ENCODE measurements at places on chromosomes 6 and 20.
A peak's percentile ranks its signal among the peaks of the same experiment; 100 is the strongest.

DNA sequence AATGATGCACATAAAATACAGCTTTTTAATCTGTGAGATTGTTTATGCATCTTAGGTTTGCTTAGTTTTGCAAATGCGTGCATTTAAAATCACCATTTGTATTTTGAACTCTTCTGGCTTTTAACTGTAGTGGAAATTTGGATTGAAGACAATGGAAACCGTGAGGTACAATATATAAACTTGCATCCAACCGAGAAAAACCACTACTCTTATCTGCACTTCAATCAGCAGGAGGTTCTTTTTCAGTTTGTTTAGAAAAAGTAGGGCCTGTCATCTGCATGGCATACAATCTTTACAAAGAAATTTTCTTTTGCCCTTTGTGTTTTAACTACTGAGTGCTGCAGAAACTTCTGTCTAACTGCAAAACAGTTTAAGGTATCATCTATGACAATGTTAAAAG, 132.8 kb downstream of the LAMA2 start:
- DNase-seq = no peak

DNA sequence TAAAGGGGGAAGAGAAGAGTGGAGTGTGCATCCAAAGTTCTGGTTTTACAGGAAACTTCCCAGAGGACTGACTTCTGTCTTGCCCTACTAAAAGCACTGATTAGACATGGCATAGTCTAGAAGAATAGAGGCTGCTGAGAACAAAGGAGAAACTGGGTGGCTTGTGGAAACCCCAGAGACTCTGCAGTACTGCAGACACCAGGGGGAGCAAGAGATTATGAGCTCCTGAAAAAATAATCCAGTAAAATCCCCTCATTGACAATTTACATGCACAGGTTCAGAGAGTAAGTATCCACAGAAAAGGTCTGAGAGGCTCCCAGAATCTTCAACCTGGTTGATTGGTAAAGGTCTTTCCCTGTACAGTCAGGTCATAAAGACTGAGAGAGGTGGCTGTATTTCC, 48.7 kb upstream of the CLVS2 start:
- DNase-seq = no peak

DNA sequence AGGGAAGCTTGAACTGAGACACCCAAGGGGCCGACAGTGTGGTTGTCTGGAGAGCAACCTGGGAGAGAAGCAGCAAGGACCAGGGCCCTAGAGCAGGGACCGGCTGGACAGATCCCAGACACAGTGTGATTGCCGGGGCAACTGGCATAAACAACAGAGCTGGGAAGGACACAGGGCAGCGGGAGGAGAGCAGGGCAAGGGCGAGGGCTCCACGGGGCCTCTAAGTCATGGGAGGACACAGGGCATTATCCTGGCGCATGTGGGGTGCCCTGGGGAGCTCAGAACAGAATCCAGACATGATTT, 31.1 kb upstream of the CCR6 start:
- DNase-seq = no peak

DNA sequence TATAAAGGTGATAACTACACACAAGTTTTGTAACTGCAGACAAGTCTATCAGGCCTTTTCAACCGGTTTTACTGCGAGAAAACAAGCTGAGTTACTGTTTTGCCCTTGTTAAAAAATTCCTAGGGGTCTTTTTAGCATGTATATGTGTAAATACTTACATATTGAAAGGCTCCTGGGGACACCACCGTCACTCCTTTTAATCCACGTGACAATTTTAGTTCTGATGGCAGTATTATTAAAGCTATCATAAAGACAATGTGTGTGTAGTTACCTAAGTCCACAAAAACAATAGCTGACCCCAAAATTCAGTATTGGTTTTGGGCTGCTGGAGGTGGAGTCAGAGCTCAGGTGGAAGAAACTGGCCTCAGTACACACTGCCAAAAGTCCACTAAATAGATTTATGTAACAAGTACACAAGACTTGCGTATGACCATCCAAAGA, 41.3 kb upstream of the HFE start:
- no peak for DNase-seq

DNA sequence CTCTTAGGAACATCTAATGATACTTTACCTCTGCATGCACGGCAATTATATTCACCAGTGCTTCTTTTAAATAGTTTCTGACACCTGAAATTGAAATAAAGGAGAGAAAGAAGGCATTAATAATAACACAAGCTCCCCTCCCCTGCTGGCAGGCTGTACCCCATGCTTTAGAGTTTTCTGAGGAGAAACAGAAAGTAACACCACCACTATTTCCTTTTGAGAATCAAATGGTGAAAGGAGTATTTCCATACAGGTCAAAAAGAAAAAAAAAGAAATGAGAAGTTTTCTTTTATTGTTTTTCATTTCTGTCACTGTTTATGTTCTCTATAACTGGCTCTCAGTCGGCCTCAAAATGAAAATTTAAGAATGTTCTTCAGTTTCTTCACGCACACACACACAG, 108.1 kb downstream of the IRF4 start:
- no peak for DNase-seq

DNA sequence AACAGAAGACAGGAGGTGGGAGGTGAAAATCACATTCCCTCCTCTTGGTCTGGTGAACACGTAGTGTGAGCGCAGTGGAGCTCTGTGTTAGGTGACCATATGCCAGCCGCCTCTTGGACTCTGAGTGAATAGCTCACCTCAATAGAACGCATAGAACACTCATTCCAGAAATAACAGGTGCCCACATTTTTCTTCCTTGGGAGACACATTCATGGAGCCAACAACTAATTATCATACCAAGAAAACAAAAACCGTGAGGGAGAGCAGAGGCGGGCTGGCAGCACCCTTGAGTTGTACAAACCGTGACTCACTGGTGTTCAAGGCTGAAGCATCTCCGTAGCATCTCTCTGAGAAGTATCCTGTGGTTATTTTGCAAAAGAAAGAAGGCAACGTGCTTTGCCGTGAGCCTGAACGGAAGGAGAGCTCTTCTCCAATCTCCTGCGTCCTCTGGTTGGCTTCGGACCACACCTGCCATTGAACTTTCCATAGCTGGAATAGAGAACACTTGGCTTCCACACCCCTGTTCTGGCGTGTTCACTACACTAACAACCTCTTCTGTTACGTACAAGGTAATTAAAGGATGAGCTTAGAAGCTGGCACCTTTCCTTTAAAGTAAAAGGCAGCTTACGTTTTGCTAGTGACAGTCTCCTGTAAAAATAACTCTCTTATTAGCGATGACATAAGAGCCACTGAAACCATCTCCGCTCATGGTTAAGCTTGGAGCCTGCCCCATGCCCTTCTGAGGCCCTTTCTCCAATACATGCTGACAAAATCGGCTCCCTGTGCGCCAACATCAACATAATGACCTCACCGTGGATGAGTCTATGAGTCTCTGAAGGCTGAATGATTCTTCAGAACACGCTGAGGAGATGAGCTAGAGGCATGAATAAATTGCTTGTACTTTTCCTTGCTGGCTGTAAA, 30.2 kb upstream of the SGK1 start:
- DNase-seq = peak; percentile 75

GRCh38 chr20:32362901-32363364, 4.8 kb downstream of the ASXL1 start:
- DNase-seq = no peak

- DNase-seq = no peak
Observed at GRCh38 chr6:45784250-45784649, 231.4 kb downstream of the CLIC5 start.

- no peak for DNase-seq
Observed at GRCh38 chr6:4661391-4661790, 114.8 kb upstream of the CDYL start.

DNA sequence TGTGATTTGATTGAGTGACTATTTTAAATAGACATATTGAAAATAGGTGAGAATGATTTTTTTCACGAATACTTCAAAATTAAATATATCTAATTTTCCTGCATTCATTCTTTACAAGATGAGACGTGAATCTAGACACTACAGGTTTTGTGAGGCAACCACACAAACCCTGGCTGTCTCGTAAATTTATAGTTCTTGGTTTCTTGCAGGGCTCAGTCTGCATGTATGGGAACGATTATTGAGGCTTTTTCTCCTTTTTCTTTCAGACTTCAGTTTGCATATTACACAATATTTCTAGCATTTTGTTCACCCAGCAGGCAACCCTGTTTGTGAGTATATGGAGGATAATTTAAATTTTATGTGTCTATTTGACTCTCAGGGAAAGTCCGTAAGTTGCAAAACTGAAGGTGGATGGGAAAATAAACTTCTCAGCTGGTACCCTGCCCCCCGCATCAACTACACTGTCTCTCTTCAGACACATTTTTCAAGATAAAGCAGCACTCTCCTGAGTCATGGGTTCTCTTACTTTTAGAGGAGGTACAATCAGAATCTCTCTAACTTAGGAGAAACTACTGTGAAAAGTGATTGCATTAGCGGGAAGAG, 1349.3 kb downstream of the GRIK2 start:
- DNase-seq = no peak

DNA sequence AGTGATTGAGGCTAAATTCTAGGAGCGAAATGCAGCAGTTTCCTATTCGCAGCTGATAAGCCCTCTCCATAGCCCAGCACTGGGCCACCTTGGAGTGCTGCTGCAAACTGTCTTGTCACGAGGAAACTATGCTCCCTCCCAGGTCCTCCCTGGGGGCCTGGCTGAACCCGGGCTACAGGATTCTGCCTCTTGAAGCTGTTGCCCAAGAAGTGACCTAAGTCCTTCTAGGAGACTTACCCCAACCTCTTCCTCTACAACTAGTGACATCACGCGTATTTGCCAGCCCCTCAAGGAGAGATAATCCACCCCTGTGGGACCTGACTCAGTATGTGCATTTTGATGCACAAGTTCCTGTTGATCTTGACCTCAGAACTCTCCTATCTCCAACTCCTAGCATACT, 26.5 kb upstream of the ZFAND3 start:
- no peak for DNase-seq

- peak; percentile 12 for DNase-seq
Observed at GRCh38 chr6:132289756-132290155, 111.5 kb downstream of the MOXD1 start.

GRCh38 chr6:125375821-125376220, 74.1 kb upstream of the HDDC2 start:
- DNase-seq = no peak

DNA sequence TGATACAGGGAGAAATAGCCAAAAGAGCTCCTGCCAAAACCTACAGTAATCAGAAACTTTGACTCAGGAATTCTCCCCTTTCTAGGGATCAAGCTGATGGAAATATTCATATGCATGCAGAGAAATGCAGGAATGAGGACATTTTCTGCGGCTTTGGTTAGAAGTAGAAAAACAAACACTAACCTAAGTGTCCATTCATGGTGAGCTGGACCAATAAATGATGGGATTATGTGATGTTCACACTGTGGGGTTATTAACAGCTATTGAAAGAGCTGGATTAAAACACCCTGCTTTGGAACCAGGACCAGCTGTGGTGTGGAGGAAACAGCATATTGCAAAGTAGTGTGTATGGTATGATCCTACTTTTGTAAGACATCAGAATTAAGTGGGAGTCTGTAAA, 143.1 kb downstream of the SYCP2 start:
- DNase-seq = no peak

DNA sequence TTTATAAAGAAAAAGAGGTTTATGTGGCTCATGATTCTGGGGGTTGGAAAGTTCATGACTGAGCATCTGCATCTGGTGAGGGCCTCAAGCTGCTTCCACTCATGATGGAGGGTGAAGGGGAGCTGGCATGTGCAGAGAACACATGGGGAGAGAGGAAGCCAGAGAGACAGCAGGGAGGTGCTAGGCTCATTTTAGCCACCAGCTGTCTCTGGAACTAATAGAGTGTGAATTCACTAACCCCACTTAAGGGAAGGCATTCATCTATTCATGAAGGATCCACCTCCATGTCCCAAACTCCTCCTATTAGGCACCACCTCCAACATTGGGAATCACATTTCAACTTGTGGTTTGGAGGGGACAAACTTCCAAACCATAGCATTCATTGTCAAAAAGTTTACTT, 137.3 kb upstream of the PMEPA1 start:
- no peak for DNase-seq

GRCh38 chr6:16562498-16562897, 198.8 kb downstream of the ATXN1 start:
- DNase-seq = peak; percentile 46

DNA sequence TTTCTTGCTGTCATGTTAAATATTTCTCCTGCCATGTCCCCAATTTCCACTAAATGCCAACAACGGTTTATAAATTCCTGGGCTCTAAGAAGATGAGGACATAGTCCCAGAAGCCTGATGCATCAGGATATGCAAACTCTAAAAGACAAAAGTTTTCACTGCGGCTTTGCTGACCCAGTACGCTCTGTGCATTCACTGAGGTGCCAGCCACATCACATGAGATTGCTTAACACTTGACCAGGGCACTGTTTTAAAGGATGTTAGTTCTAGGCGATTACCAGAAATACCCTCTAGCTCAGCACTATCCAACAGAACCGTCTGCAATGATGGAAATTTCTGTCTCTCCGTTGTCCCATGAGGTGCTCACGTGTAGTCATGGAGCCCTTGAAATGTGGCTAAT, 19.9 kb upstream of the ADTRP start:
- DNase-seq = no peak

DNA sequence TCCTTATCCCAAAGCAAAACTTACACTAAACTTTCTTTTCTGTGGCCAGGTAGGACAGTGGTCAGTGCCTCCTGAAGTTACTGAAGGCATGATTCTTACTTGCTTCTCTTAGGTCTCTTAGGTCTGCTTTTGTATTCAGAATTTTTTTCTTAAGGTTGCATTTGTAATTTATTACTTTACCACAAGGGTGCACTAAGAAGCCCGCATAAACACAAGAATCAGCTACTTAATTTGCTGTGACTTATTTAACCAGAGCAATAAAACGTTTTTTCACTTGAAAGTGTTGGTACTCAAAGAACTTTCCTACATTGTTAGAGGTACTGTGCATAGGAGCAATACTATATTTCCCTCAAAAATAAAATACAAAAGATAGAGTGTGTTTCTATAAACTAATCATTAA, 75.4 kb upstream of the LAMA2 start:
- peak; percentile 37 for DNase-seq

- no peak for DNase-seq
Observed at GRCh38 chr20:31903627-31904386, 33.4 kb downstream of the TTLL9 start.

- DNase-seq = no peak
Observed at GRCh38 chr6:25306379-25306778, 27.2 kb downstream of the CARMIL1 start.

GRCh38 chr6:33761922-33762629, 15.4 kb upstream of the IP6K3 start:
- peak; percentile 72 for DNase-seq

DNA sequence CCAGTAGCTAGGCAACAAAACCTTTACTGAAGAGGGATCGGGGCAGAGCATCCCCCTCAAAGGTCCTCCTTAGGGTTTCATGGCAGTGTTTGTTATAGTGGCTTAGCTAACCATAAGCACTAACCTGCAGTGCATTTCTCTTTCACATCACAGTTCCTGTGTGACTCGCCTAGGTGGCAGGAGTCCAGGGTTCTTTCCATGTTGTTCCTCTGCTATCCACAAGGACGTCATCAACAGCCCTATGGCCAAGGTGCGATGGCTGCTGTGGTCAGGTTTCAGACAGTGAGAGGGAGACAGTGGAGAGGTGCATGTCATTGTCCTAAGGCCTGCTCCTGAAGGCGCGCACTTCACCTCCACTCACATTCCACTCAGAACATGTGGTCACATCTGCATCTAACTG, 38.8 kb upstream of the FOXA2 start:
- no peak for DNase-seq

GRCh38 chr6:157962601-157963302, 18.9 kb upstream of the SYNJ2 start:
- no peak for DNase-seq

Measured in AG20443 (cell line).